Activated CD8-positive, alpha-beta memory T cell treated with anti-CD3 and anti-CD28 coated beads, Interleukin-2, amount 50 U/mL, for 4 hours (primary cell): ENCODE measurements at places on chromosomes 5 and 9.
A peak's percentile ranks its signal among the peaks of the same experiment; 100 is the strongest.

DNA sequence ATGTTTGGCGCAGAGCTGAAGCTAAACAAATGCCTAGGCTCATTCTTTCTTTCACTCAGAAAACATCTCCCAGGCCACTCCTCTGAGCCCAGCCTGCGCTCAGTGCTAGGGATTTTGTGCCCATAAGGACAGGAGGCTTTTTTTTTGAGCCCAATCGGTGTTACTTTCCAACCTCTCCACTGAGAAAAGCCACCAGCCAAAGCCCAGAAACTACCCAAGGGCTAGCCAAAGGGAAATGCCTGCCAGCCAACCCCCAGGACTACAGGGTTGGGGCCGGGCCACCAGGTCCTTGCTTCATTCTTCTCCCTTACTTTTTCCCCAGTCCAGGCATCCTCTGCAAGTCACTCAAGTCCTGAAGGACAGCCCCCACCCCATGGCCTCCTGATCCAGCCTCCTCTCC lies 134.7 kb downstream of the PAX5 start:
- no peak for DNase-seq

- no peak for DNase-seq
Observed at GRCh38 chr5:158058208-158059120, 199.5 kb upstream of the CLINT1 start.

DNA sequence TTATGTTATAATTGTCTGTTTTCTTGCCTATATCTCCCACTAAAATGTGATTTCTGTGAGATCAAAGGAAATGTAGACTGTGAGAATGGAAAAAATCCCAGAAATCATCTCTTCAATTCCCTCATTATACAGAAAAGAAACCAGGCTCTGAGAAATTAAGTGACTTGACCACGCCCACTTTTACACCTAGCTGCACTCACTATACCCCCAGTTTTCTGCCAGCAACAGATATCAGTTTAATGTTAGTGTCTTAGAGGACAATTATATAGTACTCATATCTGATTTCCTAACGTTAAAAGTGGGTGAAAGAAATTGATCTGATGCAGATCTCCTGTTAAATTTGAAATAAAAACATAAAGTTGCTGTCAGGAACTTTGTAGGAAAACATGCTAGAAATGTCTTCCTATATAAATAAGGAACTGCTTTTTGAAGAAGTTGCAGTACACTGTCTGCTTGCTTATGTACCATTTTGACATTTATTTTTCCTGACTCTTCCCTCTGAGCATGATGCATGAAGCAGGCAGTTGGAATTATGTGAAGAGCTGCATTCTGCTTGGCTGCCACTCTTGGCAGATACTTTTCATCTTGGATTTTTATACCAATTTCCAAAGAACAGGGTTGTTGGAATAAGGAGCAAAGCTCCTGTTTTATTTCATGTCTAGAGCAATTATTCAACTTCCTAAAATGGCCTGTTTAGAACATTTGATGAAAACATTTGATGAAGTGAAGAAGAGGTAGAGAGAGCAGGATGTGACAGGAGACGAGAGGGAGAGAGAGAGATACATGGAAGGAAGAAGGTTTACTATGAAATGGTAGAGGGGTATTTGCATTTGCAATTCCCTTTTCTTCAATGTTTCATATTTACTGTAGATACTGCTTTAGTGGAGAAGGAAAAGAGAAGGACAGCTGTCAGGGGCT lies 57.3 kb upstream of the RICTOR start:
- no peak for DNase-seq

- DNase-seq, result no peak
Observed at GRCh38 chr5:137596941-137597340, 97.8 kb upstream of the SPOCK1 start.

DNA sequence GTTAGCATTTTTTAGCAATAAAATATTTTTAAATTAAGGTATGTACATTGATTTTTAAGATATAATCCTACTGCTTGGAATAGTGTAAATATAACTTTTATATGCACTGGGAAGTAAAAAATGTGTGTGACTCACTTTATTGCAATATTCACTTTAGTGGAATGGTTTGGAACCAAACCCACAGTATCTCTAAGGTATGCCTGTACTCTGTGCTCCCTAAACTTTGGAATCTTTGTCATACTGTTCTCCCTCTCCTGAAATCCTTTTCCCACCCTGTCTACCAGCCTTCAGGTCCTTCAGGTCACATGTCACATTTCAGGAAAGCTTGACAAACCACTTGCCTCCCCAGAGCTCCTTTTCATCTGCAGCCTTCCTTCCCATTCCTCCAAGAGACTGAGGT lies 308.7 kb downstream of the SPOCK1 start:
- DNase-seq, result no peak

DNA sequence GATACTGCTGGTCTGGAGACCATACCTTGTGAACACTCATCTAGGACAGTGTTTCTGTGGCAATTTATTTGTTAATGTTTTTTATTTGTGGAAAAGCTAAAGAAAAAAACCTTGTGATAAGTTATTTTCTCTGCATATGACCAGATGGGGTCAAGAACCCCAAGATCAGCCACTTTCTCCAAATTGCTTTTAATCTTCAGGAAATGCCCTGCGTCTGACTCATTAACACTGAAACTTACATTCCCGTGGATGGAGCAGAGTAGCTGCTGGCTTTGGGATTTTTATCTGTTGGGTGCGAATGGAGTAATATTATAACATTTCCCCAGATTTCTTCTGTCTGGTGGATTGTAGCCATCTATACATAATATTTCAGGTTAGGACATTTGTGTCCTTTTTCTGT lies 444.5 kb downstream of the SH3GL2 start:
- DNase-seq, result no peak

- no peak for DNase-seq
Observed at GRCh38 chr5:159096924-159097783, 2.6 kb downstream of the EBF1 start.

- DNase-seq, result no peak
Observed at GRCh38 chr9:206481-206880, 8.2 kb upstream of the DOCK8 start.

- no peak for DNase-seq
Observed at GRCh38 chr5:150254774-150255173, 34.8 kb downstream of the CAMK2A start.

DNA sequence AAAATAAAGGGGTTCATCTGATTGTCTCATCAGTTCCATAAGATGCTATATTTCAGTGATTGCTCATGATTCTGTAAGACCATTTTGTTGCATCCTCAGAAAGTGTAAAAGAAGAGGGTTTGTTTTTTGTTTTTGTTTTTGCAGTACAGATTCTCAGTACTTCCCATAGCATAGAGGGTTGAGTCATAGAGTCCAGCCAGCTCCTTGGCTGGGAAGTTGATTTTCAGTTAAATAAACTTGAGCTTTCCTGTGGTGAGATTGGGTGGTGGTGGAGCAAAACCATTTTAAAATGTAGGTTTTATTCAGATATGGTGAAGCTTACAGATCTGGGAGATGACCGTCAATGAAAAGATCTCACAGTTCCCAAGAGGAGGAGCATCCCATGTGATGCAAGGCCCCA lies 48.2 kb downstream of the DAPK1 start:
- no peak for DNase-seq

DNA sequence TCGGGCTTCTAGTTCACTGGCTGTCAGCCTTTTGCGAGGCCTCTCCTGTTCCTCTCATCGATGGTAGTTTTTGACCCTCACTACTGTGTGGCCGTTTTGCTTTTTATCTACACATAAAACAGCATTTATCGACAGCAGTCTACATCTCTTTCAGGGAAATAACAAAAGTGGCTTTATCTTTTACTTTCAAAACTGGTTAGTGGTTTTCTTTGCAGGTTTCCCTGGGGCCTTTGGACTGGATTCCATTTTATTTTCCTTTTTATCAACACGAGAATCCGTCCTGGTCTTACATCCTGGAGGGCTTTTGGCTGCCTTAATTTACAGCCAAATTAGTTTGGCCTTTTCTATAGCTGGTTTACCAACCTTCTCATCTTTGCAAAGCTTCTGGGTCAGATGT lies 793 bp upstream of the PKD2L2 start:
- DNase-seq, result no peak

DNA sequence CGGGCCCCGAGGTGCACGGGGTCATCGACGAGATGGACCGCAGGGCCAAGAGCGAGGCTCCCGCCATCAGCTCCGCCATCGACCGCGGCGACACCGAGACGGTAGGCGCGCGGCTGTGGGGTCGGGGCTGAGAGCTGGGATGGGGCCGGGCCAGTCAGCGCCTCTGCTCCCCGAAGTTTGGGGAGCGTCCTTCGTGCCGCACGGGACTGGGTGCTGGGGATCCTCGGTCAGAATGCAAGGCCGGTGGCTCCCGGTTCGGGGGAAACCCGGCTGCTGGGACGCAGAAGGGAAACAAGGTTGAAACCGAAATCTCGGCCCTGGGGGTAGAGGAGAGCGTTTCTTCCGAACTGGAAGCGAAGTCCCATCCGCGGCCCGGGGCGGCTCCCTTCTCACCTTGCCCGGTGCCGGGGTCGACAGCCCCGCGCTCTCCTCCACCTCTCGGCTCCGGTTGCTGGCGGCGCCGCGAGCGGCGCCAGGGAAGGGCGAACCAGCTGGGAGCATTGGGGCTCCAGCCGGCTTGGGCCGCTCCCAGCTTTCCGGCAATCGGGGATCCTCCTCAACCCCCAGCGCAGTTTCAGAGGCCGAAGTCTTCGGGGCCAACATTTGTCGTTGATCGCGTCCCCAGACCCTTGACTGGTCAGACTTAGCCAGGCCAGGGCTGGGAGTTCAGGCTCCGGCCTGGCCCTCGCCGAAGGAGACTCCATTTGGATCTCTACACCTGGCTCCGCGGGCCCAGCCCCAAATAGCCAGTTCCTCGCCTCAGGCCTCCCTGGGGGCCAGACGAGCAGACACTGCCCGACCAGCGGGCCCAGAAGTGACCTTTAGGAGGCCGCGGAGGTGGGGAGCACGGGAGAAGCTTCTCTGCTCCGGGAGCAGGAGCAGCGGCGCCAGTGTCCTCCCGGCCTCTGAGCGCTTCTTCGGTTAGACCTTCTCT lies 1.1 kb downstream of the LHX2 start:
- DNase-seq, result no peak

DNA sequence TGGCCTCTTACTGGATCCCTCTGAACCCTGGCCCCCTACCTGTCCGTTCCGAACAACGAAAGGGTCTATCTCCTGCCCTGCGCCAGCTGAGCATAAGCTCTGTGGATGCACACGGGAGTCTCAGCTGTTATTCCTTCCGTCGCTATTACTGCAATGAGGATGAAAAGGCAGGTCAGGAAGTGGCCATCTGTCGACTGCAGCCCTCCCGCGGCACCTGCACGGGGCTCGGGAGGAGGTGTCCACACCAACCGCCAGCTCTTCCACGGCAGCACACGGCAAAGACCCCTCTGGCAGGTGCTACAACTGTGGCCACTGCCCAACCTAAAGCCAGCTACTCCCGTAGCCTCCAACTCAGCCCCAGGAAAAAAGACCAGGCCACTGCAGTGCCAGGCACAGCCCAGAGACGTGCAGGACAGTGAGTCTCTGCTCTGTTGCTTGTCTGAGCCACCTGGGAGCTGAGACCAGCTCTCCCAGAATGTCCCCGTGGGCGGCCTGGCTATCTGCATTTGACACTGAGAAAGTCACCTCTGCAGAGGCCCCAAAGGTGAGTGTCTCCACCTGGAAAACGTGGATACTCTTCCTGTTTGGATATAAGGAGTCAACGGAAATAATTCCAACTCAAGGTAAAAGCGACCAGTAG lies 19.1 kb downstream of the CAMSAP1 start:
- DNase-seq, result no peak

- DNase-seq, result no peak
Observed at GRCh38 chr5:6503342-6503741, 54.7 kb downstream of the UBE2QL1 start.

- DNase-seq, result no peak
Observed at GRCh38 chr9:89924611-89925010, 319.8 kb downstream of the GADD45G start.

- DNase-seq, result peak; percentile 42
Observed at GRCh38 chr9:111937781-111938426, 41.3 kb downstream of the UGCG start.

- no peak for DNase-seq
Observed at GRCh38 chr5:156434471-156434870, 107.5 kb downstream of the SGCD start.

DNA sequence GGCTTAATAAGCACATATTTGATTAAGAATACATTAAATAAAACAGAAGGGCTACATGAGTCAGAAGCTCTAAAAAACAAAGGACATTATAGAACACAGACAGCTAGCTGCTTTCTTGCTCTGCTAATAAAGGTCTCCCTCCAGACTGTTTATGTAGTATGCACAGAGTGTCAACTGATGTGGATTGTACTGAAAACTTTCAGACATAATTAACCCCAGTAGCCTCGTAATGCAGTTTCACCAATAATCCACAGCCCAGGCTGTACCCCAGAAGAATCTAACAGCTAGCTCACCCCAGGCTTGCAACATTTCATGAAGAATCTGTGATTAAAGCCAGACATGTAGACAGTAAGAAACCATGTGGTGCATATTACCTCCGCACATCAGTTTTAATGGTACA lies 30.8 kb downstream of the FGF10 start:
- DNase-seq, result no peak

GRCh38 chr5:2168601-2169429 lies 286.1 kb upstream of the IRX4 start:
- DNase-seq, result no peak

DNA sequence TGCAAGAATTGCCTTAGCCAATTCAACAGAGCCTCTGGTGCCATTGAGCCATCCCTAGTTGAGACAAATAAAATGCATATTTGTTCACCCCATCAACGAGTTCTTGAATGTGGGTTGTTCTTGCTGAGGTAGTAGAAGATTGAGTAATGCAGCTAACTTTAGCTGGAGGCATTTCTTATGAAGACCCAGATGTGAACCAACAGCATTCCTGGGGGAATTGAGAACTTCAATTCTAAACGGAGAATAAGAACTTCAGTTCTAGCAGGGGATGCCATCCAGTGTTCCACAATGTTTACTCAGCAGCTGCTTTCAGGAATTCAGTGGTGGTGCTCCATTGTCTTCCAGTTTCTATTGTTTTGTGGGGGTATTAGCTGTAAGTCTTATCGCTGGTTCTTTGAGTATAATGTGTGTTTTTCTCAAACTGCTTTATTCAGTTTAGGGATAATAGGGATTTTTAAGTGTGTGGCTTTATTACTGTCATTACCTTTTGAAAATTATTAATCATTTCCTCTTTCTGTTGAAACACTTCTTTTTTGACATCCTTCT lies 1968.2 kb upstream of the NUDT12 start:
- DNase-seq, result no peak

DNA sequence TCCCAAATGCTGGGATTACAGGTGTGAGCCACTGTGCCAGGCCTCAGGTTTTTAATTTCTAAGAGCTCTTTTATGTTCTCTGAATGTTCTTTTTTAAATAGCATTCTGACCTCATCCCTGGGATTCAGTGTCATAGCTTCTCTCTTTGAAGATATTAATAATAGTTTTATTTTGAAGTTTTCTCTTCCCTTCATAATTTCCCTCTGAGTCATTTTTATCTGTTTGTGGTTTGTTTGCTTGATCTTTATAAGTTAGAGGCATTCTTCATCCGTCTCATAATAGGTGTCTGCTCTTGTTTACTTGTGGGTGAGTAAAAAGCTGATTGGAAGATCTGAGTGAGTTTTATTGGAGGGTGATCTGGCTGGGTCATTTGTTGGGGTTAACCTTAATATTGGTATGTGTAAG lies 12.5 kb upstream of the MAMDC2 start:
- DNase-seq, result no peak
